GM23338 (cell line): ENCODE measurements at places on chromosomes 6 and 20.
A peak's percentile ranks its signal among the peaks of the same experiment; 100 is the strongest.

GRCh38 chr6:4055420-4056041, 23.4 kb downstream of the FAM217A start:
- H3K36me3 ChIP-seq, result peaks cover 71% of the 10 kb centered on the region
- no peaks in the 10 kb centered on the region for H3K27me3 ChIP-seq
- H3K4me1 ChIP-seq, result no peaks in the 10 kb centered on the region
- DNase-seq, result no peak
- no peak overlapping the region for H3K4me3 ChIP-seq

DNA sequence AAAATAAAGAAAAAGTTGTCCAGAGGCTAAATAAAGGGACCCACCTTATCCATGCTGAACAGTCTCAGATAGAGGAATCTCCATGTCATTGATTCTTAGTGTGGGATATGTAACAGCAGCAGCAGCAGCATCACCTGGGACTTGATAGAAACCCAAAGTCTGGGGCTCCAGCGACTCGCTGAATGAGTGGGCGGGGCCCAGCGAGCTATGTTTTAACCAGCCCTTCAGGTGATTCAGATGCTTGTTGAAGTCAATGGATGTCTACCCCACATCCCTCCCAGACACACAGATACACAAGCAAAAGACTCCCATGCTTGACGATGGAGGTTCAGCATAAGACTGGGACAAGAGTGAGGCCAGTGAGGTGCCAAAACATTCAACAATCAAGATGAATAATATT, 298.6 kb downstream of the UBE3D start:
- DNase-seq, result peak; percentile 74
- peaks cover 15% of the 10 kb centered on the region; the same call in 1 of the 2 replicates for H3K4me1 ChIP-seq
- no peak overlapping the region for H3K4me3 ChIP-seq

DNA sequence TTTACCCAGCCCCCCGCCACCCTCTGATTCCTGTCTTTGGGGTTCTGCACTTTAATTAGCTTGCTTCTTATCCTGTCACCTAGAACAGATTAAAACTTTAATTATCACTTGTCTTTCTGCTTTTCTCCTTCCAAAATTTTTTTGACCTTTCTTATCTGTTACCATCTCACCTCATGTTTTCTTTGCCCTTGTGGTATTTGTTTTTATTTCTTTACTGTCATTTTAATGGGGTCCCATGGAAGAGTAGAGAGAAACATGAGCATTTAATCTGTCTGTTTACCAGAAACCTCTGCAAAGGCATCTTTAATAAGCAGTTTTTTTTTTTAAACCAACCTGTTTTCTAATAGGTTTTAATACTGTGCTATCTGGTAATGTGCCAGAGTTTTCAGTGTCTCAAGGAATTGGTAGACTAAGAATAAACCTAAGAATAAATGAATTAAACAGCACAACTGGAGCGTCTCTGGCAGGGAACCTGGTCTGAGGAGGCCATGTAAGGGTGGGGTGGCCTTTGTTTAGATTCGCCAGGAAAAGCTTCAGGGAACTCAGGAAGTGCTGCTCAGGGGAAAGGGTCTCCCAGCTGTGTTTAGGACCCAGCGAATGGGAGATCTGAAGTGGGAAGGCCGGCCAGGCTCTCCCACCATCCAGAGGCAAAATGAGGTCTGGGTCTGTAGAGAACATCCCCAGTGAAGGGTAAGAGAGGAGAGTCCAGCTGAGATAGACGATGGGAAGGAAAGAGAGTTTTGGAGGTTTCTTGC, 69.8 kb downstream of the ARID1B start:
- no peaks in the 10 kb centered on the region for H3K36me3 ChIP-seq
- 0 out of 2 replicates have a peak overlapping the region, but pooled peaks have one; percentile 11 for H3K27ac ChIP-seq
- no peak overlapping the region for H3K4me3 ChIP-seq
- peaks cover 65% of the 10 kb centered on the region for H3K4me1 ChIP-seq
- DNase-seq, result peak; percentile 46
- no peaks in the 10 kb centered on the region for H3K27me3 ChIP-seq

DNA sequence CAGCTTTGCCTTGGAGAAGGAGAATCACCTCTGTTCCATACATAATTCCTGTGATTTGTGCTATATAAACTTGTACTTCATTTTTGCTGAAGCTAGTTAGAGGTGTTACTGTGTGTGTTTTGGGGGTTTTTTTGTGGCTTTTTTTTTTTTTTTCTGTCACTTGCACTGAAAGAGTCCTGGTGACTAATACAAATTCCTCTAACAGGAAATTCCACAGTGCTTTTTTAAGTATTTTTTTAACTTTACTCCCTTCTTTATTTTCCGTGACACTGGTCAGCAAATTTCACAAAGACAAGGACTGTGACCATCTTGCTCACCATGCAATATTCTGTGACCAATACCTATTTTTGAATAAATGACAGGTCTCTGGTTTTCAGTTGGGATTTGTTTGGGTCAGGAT, 110.5 kb downstream of the ISM1 start:
- no peak for DNase-seq
- H3K27me3 ChIP-seq, result no peaks in the 10 kb centered on the region
- no peak overlapping the region for H3K4me3 ChIP-seq
- no peaks in the 10 kb centered on the region for H3K36me3 ChIP-seq
- no peak overlapping the region for H3K27ac ChIP-seq

- H3K4me1 ChIP-seq, result 0 out of 2 replicates have a peak, but pooled peaks cover 4% of the 10 kb centered on the region
- H3K27ac ChIP-seq, result no peak overlapping the region
- H3K4me3 ChIP-seq, result no peak overlapping the region
- no peak for DNase-seq
Observed at GRCh38 chr20:15653396-15654207, 919.6 kb downstream of the KIF16B start.

DNA sequence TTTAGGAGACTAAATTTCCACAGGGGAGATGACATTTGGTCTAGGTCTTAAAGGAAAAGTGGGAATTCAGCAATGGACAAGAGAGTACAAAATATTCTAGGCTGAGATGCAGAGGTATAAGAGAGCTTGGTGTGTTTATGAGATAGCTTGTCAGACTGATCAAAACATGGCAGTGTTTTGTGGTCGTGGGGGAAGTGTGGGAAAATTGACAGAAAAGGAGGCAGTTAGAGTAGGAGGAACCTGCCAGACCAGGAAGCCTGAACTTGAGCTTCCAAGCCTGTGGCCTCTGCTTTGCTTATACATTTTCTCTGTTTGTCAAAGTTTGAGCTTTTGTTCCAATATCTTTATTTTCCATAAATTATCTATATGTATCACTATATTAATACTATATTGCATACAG, 69.5 kb upstream of the MAP3K7 start:
- DNase-seq, result no peak
- no peaks in the 10 kb centered on the region for H3K27me3 ChIP-seq
- H3K27ac ChIP-seq, result no peak overlapping the region
- no peaks in the 10 kb centered on the region for H3K36me3 ChIP-seq
- no peak overlapping the region for H3K4me3 ChIP-seq

- H3K27ac ChIP-seq, result no peak overlapping the region
- H3K27me3 ChIP-seq, result peaks cover 20% of the 10 kb centered on the region
Observed at GRCh38 chr20:56634307-56634706, 5.2 kb downstream of the TFAP2C start.

- H3K27ac ChIP-seq, result peak overlapping the region; percentile 78; the same call in 1 of the 2 replicates
- H3K27me3 ChIP-seq, result peaks cover 11% of the 10 kb centered on the region
- no peaks in the 10 kb centered on the region for H3K36me3 ChIP-seq
- peaks cover 26% of the 10 kb centered on the region for H3K4me1 ChIP-seq
Observed at GRCh38 chr6:169725125-169726048, 1.1 kb upstream of the PHF10 start.

- H3K4me1 ChIP-seq, result peaks cover 39% of the 10 kb centered on the region
- no peaks in the 10 kb centered on the region for H3K36me3 ChIP-seq
Observed at GRCh38 chr6:33633462-33634158, 12.5 kb downstream of the ITPR3 start.

GRCh38 chr6:109253366-109253765, 128.9 kb downstream of the CD164 start:
- H3K27ac ChIP-seq, result no peak overlapping the region
- H3K27me3 ChIP-seq, result no peaks in the 10 kb centered on the region
- peaks cover 6% of the 10 kb centered on the region; the same call in 1 of the 2 replicates for H3K4me1 ChIP-seq
- H3K36me3 ChIP-seq, result no peaks in the 10 kb centered on the region

DNA sequence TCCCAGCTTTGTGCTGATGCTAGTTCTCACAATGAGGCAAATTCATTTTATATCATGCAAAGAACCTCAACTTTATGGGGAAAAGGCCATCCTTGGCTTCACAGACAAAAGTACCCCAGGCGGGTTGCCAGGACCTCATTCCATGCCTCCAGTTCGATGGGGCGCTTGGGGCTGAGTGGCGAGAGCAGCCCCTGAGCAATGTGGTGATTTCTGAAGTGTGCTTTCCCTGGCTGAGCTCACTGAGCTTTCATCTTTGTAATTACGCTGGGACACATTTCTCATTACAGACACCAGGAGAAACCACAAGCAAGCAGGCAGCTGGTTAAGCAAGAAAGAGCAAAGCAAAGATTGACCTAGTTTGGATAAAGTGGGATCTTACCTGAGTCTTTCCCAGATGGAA, 301.5 kb upstream of the CDH4 start:
- no peak overlapping the region for H3K4me3 ChIP-seq
- DNase-seq, result no peak
- H3K27ac ChIP-seq, result no peak overlapping the region
- no peaks in the 10 kb centered on the region for H3K36me3 ChIP-seq
- H3K27me3 ChIP-seq, result no peaks in the 10 kb centered on the region
- H3K4me1 ChIP-seq, result no peaks in the 10 kb centered on the region

DNA sequence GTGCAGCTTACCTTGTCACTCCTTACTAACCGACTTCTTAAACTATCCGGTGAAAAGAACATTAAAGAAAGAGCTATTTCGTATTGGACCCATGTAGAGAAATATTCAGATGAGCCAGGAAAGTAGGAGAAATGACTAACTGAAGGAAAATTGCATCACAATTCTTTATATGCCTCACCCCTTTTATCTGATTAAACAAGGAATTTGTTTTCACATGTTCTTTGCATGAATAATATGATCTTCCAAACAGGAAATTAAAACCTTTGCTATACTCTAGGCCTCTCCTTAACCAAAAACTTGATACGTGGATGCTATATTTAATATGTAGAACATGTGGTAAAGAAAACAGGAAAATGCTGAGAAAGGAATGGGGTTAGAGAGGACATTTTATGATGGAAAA, 41.9 kb upstream of the LRRC1 start:
- H3K4me1 ChIP-seq, result no peaks in the 10 kb centered on the region
- DNase-seq, result no peak
- H3K27me3 ChIP-seq, result no peaks in the 10 kb centered on the region
- H3K27ac ChIP-seq, result no peak overlapping the region
- H3K36me3 ChIP-seq, result no peaks in the 10 kb centered on the region

- no peaks in the 10 kb centered on the region for H3K4me1 ChIP-seq
- DNase-seq, result no peak
- H3K4me3 ChIP-seq, result no peak overlapping the region
- H3K27me3 ChIP-seq, result no peaks in the 10 kb centered on the region
- H3K36me3 ChIP-seq, result no peaks in the 10 kb centered on the region
Observed at GRCh38 chr6:125798734-125799508, 8.2 kb downstream of the NCOA7 start.

GRCh38 chr6:13077117-13077516, 251.2 kb downstream of the TBC1D7 start:
- no peak overlapping the region for H3K4me3 ChIP-seq
- DNase-seq, result no peak
- H3K4me1 ChIP-seq, result peaks cover 15% of the 10 kb centered on the region
- H3K27me3 ChIP-seq, result no peaks in the 10 kb centered on the region
- no peaks in the 10 kb centered on the region for H3K36me3 ChIP-seq

- no peaks in the 10 kb centered on the region for H3K27me3 ChIP-seq
- peaks cover 5% of the 10 kb centered on the region; the same call in 1 of the 2 replicates for H3K4me1 ChIP-seq
- H3K27ac ChIP-seq, result no peak overlapping the region
Observed at GRCh38 chr6:51029561-51029960, 210.9 kb downstream of the TFAP2B start.
